Lung (tissue), 17 donors: ENCODE measurements at places on chromosomes 1 and 21.

- DNase-seq: no peak
These were observed 17.5 kb downstream of the PTGS2 start for GRCh38 chr1:186662752-186663151.

DNA sequence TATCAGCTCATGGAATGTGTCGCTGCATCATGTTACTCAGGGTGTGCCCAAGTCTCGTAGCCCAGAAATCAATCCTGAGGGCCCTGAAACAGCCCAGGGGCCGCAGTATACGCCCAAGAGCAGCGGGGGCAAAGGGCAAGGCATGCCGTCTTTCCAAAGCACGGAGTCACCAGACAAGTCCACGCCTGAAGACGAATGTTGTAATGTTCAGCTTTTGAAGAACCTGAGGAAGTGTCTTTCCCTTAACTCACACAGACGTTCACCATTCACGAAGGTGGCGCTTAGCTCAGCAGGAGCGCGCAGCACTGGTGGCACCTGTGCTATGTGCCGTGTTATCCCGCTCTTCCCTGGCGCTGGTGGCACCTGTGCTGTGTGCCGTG, 18.8 kb upstream of the PWP2 start:
- no peak for DNase-seq

DNA sequence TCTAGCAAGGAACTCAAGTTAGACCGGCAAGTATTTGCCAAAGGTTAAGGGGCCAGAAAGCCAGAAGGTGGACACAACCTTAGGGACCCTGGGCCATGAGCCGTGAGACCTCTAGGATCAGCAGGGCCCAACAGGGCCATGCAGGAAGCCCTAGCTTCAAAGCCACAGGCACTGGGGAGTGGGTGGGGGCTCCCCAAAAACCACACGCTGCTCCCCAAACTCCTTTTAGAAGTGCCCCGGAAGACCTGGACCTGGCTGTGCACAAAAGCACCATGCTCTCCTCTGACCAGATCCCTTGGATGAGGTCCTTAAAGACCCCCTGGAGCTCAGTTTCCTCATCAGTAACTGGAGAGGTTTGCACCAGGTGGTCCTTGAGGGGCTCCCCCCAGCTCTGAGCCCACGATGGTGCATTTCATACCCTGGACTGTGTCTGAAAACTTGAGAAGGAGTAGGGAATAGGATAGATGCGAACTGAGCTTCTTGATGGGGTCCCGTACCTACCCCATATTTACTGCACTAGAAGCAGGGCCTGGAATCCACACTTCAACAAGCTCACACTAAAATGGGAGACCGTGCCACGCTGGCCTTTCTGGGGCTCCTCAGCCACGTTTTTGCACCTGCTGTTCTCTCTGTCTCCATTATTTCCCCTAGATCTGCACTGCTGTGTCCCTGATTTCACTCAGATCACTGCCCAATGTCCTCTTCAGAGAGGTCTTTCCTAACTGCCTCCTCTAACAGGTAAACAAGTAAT, 40.6 kb upstream of the LBR start:
- DNase-seq: no peak

DNA sequence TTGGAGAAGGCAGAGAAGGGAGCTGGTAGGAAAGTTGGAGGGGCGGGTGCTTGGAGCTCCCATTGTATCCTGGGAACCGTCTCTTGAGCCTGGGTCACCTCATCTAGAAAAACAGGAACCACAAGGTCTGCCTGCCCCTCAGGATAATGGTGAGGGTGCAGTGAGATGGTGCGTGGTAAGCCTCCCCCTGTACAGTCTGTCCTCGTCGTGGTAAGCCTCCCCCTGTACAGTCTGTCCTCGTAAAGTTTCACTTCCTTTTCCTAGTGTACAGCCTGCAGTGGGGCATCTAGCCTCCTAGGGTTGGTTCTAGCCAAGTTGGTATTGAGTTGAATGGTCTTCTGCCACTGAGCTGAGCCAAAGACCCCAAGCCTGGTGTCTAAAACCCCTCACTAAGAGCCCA, 66.5 kb upstream of the IGSF21 start:
- DNase-seq: no peak

- no peak for DNase-seq
These were observed 953.0 kb downstream of the AMY1C start for GRCh38 chr1:104702731-104703130.

DNA sequence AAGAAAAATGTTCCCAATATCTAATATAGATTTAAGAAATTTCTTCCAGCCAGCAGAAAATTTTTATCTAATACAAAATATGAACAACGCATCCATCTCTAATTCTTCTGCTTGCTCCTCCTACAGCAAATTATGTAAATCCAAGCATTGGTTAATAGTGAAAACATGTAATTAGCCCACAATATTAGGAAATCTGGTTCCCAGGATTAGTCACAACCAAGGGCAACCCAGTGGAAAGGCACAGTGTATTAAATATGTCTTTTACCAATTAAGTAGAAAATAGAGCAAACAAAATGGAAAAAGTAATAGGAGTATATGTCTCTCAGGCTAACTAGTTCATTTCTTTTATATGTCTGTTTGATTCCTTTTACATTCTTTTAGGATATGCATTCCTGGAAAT, 59.4 kb upstream of the IFI44L start:
- no peak for DNase-seq
